Cortex of kidney (tissue), 1 donor: ENCODE measurements at places on chromosomes 3 and 15.

GRCh38 chr3:33089515-33089914 is 7.4 kb downstream of the GLB1 start:
- no peak for DNase-seq

DNA sequence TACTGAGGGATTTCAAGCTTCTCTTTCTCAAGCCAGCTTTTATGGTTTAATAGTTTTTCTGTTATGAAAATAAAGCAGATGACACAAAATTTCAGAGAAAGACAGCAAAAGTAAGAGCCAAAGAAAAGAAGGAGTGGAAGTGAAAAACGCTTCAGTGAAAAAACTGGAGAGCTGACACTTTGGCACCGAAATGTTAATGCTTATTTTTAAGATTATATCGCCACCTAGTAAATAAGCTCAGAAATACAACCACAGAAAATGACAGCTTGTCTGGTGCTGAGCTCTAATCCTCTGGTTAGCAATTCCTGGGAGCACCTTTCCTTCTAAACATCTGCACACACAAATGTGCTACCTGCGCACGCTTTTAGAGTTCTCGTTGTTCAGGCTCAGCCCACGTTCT is 101.6 kb downstream of the ZPLD1 start:
- no peak for DNase-seq

- no peak for DNase-seq
Observed at GRCh38 chr3:192875971-192876565, 41.6 kb downstream of the MB21D2 start.

- DNase-seq: no peak
Observed at GRCh38 chr3:129548104-129548965, 5.4 kb downstream of the H1-8 start.

GRCh38 chr3:181712226-181712552 is 464 bp downstream of the SOX2 start:
- DNase-seq: no peak

- no peak for DNase-seq
Observed at GRCh38 chr3:127039719-127040118, 56.8 kb downstream of the PLXNA1 start.

DNA sequence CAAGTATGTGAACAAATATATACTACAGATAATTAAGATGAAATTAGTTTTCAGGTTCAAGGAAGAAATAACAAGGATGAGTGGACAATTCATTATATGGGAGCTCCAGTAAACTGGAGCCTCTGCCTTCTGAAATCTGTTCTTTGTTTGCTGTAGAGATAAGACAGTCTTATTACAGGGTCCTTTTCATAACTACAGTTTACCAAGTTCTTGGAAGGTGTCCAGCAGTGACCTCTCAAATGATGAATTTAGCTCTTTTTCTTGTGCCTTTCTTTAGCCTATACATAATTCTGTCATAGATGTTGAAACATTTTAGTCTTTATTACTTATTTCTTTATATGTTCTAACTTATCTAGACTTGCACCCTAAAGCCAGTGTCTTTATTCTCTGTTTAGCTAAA is 89.7 kb upstream of the GBE1 start:
- no peak for DNase-seq

GRCh38 chr3:120072867-120073525 is 21.3 kb downstream of the GSK3B start:
- DNase-seq: no peak

GRCh38 chr3:169515132-169515531 is 148.4 kb downstream of the MECOM start:
- DNase-seq: no peak

DNA sequence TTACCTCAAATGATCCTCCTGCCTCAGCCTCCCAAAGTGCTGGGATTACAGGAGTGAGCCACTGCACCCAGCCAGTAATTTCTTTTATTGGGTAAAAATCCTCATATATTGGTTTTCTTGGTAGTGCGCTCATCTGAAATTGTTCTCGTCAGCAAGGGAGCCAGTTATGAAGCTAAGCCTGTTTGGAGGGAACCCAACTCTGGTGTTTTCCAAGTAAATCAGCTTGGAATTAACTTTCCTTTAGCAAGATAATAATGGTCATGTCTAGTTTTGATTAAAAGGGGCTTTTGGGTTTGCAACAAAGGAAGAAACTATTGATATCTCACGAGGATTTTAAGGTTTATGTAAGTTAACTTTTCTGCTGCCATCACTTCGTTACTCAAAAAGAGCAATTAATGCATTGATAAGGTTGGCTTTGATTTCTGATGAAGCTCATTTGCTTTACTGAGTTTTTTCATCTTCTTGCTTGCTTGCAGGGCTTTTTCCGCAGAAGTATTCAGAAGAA is 72.7 kb downstream of the RARB start:
- no peak for DNase-seq

- no peak for DNase-seq
Observed at GRCh38 chr3:81967393-81967792, 205.9 kb upstream of the GBE1 start.

DNA sequence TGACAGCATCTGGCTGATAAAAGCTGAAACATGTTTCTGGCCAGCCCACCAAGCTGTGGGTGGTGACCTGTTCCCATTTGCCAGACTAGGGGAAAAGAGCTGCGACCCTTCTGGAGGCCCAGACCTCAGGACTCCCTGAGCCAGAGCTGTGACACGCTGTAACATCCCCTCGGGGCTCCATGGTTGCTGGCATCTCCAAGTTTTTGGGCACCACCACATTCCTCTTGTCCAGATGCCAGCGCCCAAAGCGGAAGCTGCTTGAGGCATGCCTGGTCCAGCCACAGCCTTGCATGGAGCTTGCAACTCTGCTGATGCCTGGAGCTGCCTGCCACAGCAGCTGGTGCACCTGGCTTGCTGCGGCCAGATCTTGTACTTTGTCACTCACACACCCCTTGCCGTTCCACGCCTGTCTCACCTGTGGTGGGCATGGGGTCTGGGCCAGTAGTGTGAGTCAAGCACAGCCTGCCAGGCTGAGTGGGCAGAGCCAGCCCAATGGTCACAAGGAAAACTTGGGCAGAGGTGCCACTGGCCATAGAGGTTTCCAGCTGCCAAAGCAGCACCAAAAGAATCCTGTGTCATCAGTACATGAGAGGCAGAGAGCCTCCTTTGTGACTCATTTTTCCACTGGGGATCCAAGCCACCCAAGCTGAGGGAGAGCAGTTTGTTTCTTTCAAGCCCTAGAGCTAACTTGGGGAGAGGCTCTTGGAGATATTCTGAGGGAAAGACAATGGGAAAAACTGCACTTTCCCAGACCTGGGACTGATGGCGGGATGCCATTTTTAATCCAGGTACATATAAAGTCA is 45.7 kb upstream of the PTX3 start:
- DNase-seq: no peak

GRCh38 chr3:54251705-54252104 is 129.4 kb downstream of the CACNA2D3 start:
- no peak for DNase-seq

DNA sequence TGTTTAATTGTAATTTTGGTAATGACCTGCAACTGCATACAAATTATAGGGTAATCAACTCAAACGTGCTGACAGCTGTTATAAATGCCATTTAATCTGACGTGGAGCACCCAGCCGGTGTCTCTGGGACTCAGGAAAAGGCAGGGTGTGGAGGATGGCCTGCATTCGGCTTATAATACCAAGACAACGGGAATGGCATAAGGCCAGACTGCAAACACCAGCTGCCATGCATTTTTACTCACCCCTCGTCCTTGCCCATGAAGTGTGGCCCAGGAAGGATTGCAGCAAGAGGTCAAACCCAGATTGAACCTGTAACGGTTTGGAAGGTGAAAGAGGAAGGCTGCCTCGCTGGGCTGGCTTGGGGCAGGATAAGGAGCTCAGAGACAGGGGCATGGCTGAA is 96.4 kb downstream of the WNT7A start:
- no peak for DNase-seq

GRCh38 chr3:23607184-23607847 is 198.4 kb upstream of the UBE2E1 start:
- DNase-seq: no peak

- no peak for DNase-seq
Observed at GRCh38 chr3:185270262-185270955, 16.6 kb upstream of the EHHADH start.

GRCh38 chr3:100662113-100662823 is 47.0 kb upstream of the TFG start:
- DNase-seq: no peak

GRCh38 chr15:92809880-92810361 is 90.2 kb upstream of the CHD2 start:
- DNase-seq: no peak

DNA sequence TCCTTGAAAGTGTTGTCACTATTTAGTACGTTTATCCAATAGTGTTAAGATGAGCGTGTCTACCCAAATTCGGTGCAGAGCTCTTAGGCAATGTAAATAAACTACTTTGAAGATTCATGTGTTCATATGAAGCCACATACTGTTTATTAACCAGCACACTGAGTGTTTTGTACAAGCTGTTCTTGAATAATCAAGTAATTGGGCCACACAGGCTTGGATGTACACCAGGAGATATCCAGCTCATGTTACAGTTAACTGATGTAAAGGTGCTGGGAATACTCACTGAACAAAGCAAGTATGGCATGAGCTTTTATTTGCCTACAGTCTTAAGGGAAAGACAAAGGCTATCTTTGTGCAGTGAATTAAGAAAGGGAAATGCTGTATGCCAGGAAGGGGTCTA is 632 bp upstream of the DHX36 start:
- no peak for DNase-seq

- DNase-seq: no peak
Observed at GRCh38 chr3:188053710-188054380, 100.1 kb upstream of the LPP start.

- DNase-seq: no peak
Observed at GRCh38 chr15:80788536-80788935, 9.4 kb downstream of the CEMIP start.

GRCh38 chr3:142963516-142964448 is at the start of gene PAQR9:
TSS of gene PAQR9 (minus strand) at chr3:142963674. CDS start at chr3:142963336, 338 bp downstream.
- DNase-seq: no peak

DNA sequence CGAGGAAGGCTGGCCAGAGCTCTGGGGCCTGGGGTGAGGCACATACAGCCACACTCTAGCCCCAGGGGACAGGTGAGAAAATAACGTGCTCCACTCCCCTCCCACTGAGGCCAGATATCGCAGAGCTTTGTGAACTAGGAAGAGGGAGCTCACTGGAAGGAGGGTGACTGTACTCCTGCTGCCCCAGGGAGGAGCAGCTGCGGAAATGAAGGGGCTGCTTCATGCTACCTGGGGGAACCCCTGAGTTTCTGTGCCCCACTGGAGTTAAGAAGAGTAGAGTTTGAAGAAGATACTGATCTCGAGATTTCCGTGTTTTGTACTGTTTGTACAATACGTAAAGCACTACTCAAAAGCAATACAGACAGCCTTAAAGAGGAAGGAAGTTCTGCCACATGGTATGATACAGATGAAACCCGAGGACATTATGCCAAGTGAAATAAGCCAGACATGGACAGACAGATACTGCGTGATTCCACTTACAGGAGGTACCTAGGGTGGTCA is 44.6 kb downstream of the CMTM6 start:
- no peak for DNase-seq

GRCh38 chr3:131802029-131802428 is 232.8 kb downstream of the CPNE4 start:
- DNase-seq: no peak

GRCh38 chr15:28098766-28099554 is at the start of gene OCA2:
TSS of gene OCA2 (minus strand) at chr15:28099315. CDS start at chr15:28081874, 17,441 bp downstream.
- no peak for DNase-seq

DNA sequence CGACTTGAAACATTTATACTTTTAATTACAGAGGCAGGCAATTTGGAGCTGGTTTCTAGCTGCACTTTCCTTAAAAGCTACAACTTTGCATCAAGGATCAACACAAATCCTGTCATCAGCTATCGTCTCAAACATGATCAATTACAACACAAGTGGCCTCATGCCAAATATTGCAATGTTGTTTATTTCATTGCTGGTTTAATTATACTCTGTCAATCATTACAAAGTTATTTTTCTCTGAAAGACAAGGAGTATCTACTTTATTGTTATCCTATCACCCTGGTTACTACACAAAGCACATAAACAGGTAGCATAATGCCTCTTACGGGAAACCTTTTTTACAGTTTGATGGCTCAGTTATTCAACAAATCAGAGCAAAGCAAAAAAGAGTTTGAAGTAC is 58.0 kb upstream of the FOXB1 start:
- DNase-seq: no peak

- DNase-seq: no peak
Observed at GRCh38 chr15:81271761-81272644, 51.9 kb downstream of the STARD5 start.

GRCh38 chr15:33201491-33202231 is 7.1 kb upstream of the FMN1 start:
- DNase-seq: no peak

DNA sequence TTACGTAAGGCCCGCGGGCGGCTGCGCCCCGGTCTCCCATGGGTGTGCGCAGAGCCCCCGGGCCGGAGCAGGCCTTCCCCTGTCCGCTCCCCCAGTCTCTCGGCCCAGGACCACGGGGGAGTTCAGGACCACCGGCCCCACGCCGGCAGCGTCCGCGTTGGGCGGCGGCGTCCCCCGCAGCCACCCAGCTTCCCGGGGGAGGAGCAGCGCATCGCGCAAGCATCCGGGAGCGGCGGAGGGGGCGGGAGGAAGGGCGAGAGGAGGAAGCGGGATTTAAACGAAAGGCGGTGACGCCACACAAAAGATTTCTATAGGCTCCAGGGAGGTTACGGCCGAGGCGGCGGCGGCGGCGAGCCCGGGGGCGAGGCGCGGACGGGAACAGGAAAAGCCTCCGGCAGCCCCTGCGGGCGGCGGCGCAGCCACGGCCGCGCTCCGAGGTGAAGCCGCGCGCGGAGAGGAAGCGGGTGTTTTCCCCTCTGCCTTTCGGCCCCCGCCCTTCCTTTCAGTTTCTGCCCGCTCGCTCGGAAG is at the start of gene TLNRD1:
TSS of gene TLNRD1 (plus strand) at position 300 of the 528 bp plus-strand sequence. CDS start 1,349 bp downstream, outside the sequence.
- no peak for DNase-seq

GRCh38 chr15:31489801-31490646 is 163.4 kb downstream of the KLF13 start:
- no peak for DNase-seq

DNA sequence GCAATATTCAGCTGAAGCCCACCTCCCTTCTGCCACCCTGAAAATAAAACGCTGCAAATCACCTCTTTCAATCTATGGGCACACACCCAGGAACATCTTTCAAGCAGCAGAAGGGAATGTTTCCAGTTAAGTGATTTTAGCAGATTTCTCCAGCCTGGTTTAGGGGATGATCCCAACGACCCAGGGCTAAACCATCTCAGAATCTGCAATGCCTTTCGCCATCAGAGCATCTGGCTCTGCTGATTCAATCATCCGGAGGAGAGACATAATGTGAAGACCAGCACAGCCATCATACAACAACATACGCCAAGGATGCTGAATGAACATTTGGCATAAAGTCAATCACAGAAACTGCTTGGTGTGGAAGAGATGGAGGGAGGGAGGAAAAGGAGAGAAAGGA is 15.5 kb upstream of the LRRN1 start:
- DNase-seq: no peak

DNA sequence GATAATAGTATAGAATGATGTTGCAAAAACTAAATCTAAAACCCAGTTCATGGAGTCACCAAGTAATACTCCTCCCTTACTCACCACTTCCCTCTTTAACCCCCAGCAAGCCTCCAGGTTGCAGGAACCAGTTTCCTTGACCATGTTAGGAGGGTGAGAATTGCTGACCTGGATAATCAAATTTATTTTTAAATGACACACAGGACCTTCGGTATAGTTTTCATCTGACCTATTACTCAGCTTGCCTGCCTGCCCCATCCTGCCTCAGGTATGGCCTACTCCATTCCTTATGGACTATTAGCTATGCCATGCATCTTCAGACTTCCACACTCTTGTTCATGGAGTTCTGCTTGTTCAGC is 883 bp downstream of the RTP4 start:
- DNase-seq: no peak

GRCh38 chr15:90221246-90221900 is 12.4 kb downstream of the CIB1 start:
- DNase-seq: no peak
